Colonic mucosa (tissue), 4 donors: ENCODE measurements at places on chromosomes 5 and 9. TPM values are rescaled to one million over a fixed set of nuclear protein-coding genes. Genes with fewer than 3 reads are reported as not detected.

DNA sequence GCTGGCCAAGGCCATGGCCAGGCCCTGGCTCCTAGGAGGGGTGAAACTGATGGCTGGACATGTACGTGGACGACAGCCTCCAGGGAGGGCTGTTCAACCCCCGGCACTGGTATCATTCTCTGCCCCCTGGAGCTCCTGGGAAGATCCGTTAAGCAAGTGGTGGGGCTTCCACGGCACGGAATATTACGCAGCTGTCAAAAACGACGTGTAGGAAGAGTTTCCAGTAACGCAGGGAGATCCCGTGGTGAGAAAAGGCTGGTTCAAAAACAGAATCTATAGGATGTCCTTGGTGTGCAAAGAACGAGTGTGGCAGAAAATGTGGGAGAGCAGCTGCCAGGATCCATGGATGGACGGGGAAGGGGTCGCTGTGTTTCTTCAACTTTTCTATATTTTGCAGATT is 36.3 kb upstream of the TMEM250 start:
- H3K27me3 ChIP-seq, result peaks cover 6% of the 10 kb centered on the region
- H3K27ac ChIP-seq, result no peak overlapping the region
- no peaks in the 10 kb centered on the region for H3K4me1 ChIP-seq

GRCh38 chr5:150322202-150322601 is 19.5 kb upstream of the ARSI start:
- H3K4me3 ChIP-seq, result no peak overlapping the region
- no peak for DNase-seq
- no peak overlapping the region for H3K27ac ChIP-seq
- H3K4me1 ChIP-seq, result no peaks in the 10 kb centered on the region
- H3K27me3 ChIP-seq, result no peaks in the 10 kb centered on the region
- no peaks in the 10 kb centered on the region for H3K36me3 ChIP-seq

GRCh38 chr5:87069974-87070608 is 197.6 kb upstream of the RASA1 start:
- H3K4me1 ChIP-seq, result no peaks in the 10 kb centered on the region
- no peaks in the 10 kb centered on the region for H3K27me3 ChIP-seq
- H3K36me3 ChIP-seq, result no peaks in the 10 kb centered on the region
- DNase-seq, result peak; percentile 24
- no peak overlapping the region for H3K4me3 ChIP-seq
- no peak overlapping the region for H3K27ac ChIP-seq

GRCh38 chr9:137664676-137665075 is 45.9 kb downstream of the EHMT1 start:
- no peaks in the 10 kb centered on the region for H3K4me1 ChIP-seq
- H3K4me3 ChIP-seq, result no peak overlapping the region
- H3K36me3 ChIP-seq, result no peaks in the 10 kb centered on the region
- no peak overlapping the region for H3K27ac ChIP-seq
- DNase-seq, result peak; percentile 45

- H3K4me1 ChIP-seq, result no peaks in the 10 kb centered on the region
- DNase-seq, result no peak
- no peaks in the 10 kb centered on the region for H3K36me3 ChIP-seq
- H3K4me3 ChIP-seq, result no peak overlapping the region
Observed at GRCh38 chr9:133758228-133758627, 20.1 kb upstream of the SARDH start.

DNA sequence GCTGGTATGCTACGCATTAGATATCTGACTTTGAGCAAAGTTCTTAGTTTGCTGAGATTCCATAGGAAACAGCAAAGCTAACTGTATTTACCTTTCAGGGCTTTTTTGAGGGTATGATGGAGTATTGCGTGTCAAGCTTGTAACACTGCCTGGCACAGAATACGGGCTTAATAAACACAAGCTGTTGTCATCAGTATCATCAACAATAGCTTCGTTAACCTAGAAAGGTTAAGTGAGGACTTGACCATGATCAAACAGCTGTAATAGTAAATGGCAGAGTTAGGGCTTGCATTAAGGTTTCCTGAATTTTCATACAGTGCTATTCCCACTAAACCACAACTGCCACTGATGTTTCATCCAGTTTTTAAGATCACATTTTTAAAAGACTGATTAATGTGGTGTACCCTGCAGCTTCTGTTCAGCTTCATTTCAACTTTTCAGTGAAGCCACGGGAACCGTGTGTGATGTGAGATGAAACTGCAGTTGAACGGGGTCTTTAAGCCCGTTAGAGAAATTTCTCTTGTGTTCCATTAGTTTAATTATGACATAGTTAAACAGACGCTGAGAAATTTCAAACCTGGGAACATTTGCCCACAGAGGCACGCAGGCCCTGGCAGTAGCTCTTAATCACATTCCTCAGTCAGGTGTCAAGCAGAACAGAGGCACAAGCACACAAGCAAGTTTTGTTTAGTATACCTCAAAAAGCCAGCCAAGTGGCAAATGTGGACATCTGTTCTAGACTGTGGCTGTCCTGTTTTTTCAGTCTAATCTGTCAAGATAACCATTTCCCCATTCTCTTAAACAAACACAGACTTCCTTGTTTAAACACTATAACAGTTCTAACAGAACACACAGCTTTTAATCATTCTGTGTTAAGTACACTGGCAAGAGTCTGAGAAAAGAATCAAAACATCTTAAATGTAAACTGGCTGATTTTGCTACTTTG is 147.1 kb downstream of the ZNF608 start:
- no peak overlapping the region for H3K4me3 ChIP-seq
- no peaks in the 10 kb centered on the region for H3K27me3 ChIP-seq
- H3K4me1 ChIP-seq, result peaks cover 10% of the 10 kb centered on the region
- no peaks in the 10 kb centered on the region for H3K36me3 ChIP-seq

DNA sequence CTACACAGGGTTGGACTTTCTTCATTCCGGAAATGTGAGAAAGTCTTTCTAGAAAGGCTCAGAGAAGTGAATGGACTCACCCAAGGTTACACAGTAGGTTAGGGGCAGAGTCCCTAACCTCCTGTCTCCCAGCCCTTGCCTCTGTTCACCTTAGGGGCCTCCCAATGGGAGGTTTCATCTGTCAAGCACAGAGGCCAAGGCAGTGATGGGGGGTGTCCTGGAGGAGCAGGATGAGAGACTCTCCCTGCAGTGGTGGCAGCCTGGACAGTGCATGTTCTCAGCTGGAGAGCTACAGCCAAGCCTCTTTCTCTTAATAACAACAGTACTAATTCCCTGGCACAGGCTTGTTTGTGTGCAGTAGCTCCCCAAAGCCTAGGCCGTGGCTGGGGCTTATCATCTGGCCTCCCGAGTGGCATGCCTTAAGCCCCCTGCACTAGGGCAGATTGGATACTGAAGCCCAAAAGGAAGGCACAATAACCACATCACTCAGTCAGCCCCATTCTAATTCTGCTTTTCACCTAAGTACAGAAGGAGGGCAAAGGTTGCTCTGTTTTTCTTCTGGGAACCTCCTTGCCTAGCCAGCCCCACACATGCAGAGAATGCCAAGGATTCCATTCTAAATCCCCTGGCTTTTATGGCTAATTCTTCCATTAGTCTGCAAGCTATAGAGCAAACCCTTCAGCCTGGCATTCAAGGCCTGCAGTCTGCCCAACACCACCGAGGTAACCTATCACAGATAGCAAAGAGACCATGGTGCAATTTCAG is 50.2 kb upstream of the XPA start:
- H3K4me3 ChIP-seq, result no peak overlapping the region
- no peaks in the 10 kb centered on the region for H3K4me1 ChIP-seq
- H3K27ac ChIP-seq, result no peak overlapping the region
- no peaks in the 10 kb centered on the region for H3K36me3 ChIP-seq
- DNase-seq, result no peak

- H3K27me3 ChIP-seq, result no peaks in the 10 kb centered on the region
- no peaks in the 10 kb centered on the region for H3K36me3 ChIP-seq
- H3K4me3 ChIP-seq, result no peak overlapping the region
Observed at GRCh38 chr5:124877501-124878146, 131.2 kb upstream of the ZNF608 start.

GRCh38 chr5:178624631-178625546 is 2.0 kb downstream of the CLK4 start:
- DNase-seq, result no peak
- peaks cover 5% of the 10 kb centered on the region for H3K4me1 ChIP-seq
- no peaks in the 10 kb centered on the region for H3K36me3 ChIP-seq
- no peaks in the 10 kb centered on the region for H3K27me3 ChIP-seq
- H3K4me3 ChIP-seq, result peak overlapping the region; percentile 74

GRCh38 chr5:15248731-15249130 is 251.2 kb upstream of the FBXL7 start:
- H3K27ac ChIP-seq, result no peak overlapping the region
- H3K4me3 ChIP-seq, result no peak overlapping the region
- no peaks in the 10 kb centered on the region for H3K36me3 ChIP-seq
- H3K27me3 ChIP-seq, result no peaks in the 10 kb centered on the region
- H3K4me1 ChIP-seq, result no peaks in the 10 kb centered on the region

GRCh38 chr9:96171728-96172127 is 130.2 kb downstream of the HSD17B3 start:
- H3K27me3 ChIP-seq, result no peaks in the 10 kb centered on the region
- no peak for DNase-seq
- H3K4me1 ChIP-seq, result peaks cover 4% of the 10 kb centered on the region

GRCh38 chr5:54653956-54654614 is 136.5 kb downstream of the SNX18 start:
- no peaks in the 10 kb centered on the region for H3K4me1 ChIP-seq
- no peak for DNase-seq
- no peak overlapping the region for H3K4me3 ChIP-seq
- H3K36me3 ChIP-seq, result no peaks in the 10 kb centered on the region

The KCNT1 gene
- not detected for total RNA-seq

The MAN1B1 gene
- total RNA-seq, result 52.6 TPM

The GABRA6 gene
- not detected for total RNA-seq
